ENCODE measurements at places on chromosomes 1 and 21. TPM values are rescaled to one million over a fixed set of nuclear protein-coding genes. Genes with fewer than 3 reads are reported as not detected.

Gene WDR64
- not detected for total RNA-seq

Gene TCHH
- 315 TPM for total RNA-seq

Gene BNIPL
- 37.0 TPM for total RNA-seq

Gene MYOC
- total RNA-seq: 0.30 TPM
